Activated CD8-positive, alpha-beta memory T cell treated with anti-CD3 and anti-CD28 coated beads for 1 hour (primary cell): ENCODE measurements at places on chromosomes 7 and 10.

GRCh38 chr10:49298983-49299815, at the start of gene C10orf71:
Gene C10orf71 (plus strand): TSS chr10:49299170. CDS start chr10:49322546, 23,376 bp downstream.
- DNase-seq = no peak

DNA sequence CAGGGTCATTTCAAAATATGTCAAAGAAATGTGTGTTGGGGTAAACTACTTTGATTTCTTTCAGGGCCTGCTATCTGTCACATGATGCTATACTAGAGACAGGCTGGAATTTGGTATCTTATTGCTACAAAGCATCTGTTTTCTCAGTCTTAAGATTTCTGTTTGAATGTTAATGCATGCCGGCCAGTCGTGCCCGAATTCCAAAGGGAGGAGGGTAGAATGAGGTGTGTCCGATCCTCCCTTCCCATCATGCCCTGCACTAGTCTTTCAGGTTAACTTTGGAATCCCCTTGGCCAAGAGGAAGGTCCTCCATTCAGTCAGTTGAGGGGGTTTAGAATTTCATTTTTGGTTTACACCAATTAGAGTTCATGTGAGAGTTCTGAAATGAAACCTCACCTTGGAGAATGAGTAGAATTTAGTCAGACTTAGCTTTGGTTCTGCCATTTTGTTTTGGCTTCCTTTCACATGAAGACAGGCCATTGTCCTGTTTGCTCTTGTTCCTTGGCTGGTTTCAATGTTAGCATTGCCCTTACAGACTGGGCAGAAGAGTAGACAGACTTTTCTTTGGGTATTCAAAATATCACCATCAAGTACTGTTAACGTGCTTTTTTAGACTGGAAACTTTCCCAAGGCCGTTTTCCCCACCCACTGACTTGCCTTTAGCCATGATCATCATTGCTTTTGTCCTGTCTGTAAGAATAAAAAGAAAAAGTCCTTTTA, 95.8 kb downstream of the CAMK1D start:
- no peak for DNase-seq

DNA sequence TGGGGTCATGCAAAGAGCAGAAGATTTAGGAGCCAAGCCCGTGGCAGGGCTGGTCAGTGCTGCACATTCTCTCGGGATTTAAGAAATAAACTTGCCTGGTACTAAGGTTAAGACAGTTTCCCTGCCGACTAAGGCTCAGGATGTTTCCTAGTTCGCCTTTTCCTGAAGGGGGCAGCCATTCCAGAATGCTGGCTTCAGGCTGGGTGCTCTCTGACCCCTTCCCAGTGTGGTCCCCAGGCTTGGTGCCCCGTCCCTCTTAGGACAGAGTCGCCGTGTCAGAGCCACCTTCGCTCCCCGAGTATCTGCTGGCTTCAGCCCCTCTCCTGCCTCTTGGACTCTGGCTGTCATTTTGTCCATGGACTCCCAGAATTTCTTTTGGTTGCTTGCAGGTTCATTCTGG, 117.2 kb downstream of the ELFN1 start:
- DNase-seq = no peak

DNA sequence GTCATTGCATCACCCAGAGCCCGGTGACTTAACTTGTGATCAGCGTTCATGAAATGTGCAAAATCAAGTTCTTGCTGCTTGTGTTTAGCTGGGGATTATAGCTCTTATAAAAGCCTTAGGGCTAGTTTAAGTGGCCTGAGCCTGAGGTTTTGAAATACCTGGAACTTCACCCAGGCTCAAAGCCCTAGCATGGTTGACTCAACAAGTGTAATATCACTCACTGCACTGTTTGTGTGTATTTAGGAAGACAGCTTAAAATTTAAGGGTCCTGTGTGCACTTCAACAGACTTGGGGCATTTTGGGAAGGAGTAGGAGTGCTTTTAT, 489.5 kb downstream of the GATA3 start:
- DNase-seq = no peak

- DNase-seq = no peak
Measured at GRCh38 chr7:54796150-54796549, 37.1 kb upstream of the SEC61G start.

- no peak for DNase-seq
Measured at GRCh38 chr10:62541811-62542210, 167.6 kb downstream of the ZNF365 start.

DNA sequence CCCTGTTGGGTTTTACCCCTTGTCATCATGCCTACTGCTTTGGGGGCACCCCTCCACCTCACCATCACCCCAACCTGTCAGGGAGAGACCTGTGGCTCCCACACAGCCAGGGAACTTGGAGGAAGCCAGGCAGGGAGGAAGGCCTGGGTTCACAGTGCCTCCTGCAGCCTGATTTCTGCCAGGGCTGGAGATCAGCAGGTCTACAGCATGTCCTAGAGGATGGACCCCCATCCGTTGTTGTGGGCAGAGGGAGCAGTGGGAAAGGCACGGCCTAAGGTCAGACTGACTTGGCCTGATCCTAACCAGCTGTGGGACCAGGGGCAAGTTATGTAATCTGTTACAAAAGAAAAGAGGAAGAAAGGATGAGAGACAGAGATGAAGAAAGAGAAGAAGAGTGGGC, 28.2 kb downstream of the ZCCHC24 start:
- no peak for DNase-seq
